Right forelimb (tissue), 1 donor: ENCODE measurements at places on chromosomes 7 and 10.
A peak's percentile ranks its signal among the peaks of the same experiment; 100 is the strongest.

- DNase-seq = no peak
Measured at GRCh38 chr10:28382525-28383269, 79.8 kb upstream of the MPP7 start.

- DNase-seq = no peak
Measured at GRCh38 chr7:158264881-158265742, 322.5 kb downstream of the PTPRN2 start.

GRCh38 chr7:110105307-110105706, 985.6 kb upstream of the LRRN3 start:
- DNase-seq = no peak

GRCh38 chr7:90574146-90574819, 21.8 kb upstream of the CDK14 start:
- DNase-seq = no peak

DNA sequence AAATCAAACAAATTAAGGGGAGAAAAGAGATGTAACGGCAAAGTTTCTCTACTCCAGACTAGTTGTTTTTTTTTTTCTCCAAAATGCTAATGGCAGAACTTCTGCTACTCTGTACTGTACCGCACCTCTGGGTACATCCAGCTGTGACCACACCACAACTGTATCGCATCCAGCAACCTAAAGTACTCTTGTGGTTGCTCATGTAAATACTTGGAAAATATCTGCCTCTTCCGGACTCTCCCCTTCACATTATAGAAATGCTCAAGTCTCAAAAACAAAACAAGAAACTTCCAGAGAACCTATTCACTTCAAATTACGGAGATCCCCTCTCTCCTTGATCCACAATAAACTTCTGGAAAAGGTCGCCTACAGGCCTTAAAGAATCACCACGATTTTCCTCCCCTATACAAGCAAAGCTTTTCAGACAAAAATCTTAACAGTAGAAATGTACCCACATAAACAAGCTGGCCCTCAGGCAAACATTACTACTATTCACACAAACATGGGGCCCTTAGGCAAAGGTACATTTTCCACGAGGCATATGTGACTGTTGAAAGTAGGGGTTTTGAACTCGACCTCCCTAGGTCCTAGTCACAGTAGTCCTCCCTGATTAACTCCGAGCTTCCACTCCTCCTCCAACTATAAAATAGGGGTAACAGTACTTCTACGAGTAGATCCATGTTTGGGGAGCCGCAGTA, 222.9 kb upstream of the MKLN1 start:
- DNase-seq = no peak

DNA sequence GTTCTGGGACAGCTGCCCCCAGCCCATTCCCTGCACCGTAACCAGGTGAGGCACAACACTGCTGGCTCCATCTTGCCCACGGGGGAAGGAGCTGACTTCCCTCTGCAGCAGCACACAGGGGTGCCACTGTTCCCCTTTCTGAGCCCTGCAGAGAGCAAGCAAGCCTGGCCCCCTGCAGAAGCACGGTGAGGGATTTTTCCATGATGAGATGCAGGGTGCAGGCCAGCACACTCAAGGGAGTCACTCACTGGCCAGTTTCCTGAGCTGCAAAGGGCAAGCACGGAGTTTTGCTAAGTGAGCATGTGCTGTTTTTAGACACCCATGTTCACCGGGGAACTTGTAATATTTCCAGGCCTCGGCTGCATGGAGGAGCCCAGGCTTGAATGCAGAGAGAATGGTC, 176.6 kb downstream of the PIP4K2A start:
- no peak for DNase-seq

GRCh38 chr10:78408671-78409472, 375.2 kb downstream of the RPS24 start:
- DNase-seq = peak; percentile 56

DNA sequence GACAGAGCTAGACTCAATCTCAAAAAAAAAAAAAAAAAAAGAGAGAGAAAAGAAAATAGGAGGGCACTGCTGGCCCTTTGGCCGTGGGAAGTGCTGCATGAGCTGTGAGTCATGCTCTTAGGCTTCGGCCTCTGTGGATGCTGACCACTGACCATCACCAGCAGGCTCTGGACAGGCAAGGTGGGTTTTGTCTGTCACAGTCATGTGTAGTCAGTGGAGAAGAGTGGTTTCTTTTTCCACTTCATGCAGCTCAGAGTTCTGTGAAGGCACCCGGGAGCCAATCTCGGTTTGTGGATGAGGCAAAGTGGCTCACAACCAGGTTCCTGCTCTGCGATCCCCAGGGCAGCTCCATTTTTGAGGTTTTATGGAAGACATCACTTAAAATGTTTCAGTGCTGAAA, 58.1 kb downstream of the PRTFDC1 start:
- no peak for DNase-seq

- no peak for DNase-seq
Measured at GRCh38 chr7:30965883-30966282, 2.1 kb downstream of the GHRHR start.

DNA sequence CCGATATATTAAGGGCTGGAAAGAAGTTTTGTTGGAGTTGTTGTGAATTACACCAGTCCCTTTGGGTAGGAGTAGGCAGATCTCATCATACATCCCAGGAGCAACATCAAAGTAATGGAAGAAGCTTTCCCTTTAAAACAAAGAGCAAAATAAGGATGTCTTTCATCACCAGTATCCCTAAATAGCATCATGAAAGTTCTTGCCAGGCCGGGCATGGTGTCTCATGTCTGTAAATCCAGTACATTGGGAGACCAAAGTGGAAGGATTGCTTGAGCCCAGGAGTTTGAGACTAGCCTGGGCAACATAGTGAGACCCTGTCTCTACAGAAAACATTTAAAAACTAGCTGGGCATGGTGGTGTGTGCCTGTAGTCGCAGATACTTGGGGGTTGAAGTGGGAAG, 38.7 kb downstream of the LRRC20 start:
- no peak for DNase-seq

DNA sequence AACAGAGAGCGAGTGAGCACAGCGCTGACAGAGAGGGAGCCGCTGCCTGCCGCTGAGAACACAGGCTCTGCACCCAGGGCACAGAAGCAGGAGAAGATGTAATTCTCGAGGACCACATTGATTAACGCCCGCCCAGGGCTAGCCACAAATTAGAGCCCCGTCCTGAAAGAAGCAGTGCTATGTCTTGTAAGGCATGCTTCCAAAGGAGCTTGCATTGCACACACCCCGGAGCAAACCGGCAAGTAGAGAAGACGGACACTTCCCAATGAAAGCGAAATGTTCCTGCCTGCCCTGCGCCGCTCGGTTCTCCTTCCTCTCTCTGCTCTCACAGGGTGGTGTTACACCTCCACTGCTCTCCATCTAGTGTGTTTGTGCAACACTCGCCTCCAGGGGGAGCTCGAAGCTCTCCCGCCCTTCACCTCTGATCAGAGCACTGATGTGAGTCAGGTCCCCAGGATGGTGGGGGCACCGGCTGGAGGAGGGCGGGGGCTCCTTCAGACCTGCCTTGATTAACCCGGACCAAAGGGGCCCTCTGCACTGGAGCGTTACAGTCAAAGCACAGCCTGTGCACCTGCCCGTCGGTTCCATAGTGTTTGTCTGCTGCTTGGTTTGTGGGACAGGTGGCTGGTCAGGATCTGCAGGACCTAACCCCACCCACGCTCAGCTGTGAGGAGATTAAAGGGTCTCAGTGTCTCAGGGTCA, 316.5 kb downstream of the ADARB2 start:
- DNase-seq = peak; percentile 73

- DNase-seq = no peak
Measured at GRCh38 chr10:74794531-74794930, 31.9 kb upstream of the KAT6B start.

- no peak for DNase-seq
Measured at GRCh38 chr7:12809476-12809875, 122.0 kb downstream of the ARL4A start.

GRCh38 chr10:49325131-49325915, 26.4 kb downstream of the C10orf71 start:
- DNase-seq = no peak

GRCh38 chr10:118266098-118266748, 75.9 kb downstream of the FAM204A start:
- no peak for DNase-seq

- DNase-seq = peak; percentile 38
Measured at GRCh38 chr10:79057481-79058275, 11.1 kb upstream of the ZMIZ1 start.

GRCh38 chr10:30062582-30062981, 3.2 kb upstream of the JCAD start:
- no peak for DNase-seq

DNA sequence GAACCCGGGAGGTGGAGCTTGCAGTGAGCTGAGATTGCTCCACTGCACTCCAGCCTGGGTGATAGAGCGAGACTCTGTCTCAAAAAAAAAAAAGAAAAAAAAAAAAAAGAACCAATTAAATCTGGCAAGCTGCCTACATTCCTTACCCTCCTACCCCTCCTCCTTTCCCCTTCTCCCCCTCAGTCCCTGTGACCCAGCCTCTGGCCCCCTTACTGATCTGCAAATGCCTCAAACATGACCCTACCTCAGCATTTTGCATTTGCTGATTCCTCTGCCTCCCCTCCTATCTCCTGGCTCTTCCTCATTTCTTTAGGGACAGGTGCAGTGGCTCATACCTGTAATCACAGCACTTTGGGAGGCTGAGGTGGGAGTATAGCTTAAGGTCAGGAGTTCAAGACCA, 19.3 kb downstream of the CDHR3 start:
- DNase-seq = no peak

DNA sequence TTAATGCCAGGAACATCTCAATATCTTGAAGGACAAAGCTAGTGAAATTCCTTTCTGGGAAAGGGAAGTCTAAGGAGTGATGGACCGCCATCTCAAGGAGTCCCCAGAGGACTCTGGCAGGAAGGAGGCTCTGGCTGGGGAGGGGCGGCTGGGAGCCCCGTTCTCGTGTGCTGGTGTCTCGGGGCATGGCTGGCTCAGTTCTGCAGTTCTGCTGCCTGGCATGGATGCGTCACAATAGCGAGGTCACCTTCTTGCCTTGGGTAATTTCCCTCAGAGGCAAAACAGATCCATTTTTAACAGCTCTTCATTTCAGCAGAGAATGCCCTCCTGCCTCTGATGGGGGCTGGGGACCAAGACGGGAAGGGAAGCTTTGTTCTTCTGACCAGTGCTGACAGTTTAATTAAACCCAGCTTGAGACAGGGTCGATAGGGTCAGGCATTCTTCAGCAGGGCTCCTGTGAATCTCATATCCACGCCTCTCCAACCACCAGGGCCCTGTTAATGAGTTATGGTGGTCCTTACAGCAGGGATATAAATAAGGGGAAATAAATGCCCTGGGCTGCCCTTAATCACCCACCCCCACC, 35.7 kb downstream of the SLIT1 start:
- DNase-seq = no peak

DNA sequence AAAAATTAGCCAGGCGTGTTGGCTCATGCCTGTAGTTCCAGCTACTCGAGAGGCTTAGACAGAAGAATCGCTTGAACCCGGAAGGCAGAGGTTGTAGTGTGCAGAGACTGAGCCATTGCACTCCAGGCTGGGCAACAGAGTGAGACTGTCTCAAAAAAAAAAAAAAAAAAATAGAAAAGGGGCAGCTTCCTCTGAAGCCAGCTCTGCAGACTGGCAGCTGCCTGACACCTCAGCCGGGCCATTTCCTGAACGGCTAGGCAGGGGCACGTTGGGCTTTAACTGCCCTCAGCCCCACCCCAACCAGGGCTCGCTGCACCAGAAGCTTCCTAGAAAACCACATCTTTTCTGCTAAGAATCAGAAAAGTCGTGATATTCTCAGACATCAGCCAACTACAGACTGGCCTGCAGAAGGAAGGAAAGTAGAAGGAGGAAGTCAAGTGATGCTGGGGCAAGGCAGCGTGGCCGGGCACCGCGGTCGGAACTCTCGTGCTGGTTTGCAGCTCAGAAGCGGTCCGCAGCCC, 38.0 kb downstream of the PRKAG2 start:
- no peak for DNase-seq

GRCh38 chr7:40133561-40134427, 628 bp downstream of the MPLKIP start:
- DNase-seq = no peak

- DNase-seq = no peak
Measured at GRCh38 chr7:34879871-34880270, 157.4 kb downstream of the DPY19L1 start.

DNA sequence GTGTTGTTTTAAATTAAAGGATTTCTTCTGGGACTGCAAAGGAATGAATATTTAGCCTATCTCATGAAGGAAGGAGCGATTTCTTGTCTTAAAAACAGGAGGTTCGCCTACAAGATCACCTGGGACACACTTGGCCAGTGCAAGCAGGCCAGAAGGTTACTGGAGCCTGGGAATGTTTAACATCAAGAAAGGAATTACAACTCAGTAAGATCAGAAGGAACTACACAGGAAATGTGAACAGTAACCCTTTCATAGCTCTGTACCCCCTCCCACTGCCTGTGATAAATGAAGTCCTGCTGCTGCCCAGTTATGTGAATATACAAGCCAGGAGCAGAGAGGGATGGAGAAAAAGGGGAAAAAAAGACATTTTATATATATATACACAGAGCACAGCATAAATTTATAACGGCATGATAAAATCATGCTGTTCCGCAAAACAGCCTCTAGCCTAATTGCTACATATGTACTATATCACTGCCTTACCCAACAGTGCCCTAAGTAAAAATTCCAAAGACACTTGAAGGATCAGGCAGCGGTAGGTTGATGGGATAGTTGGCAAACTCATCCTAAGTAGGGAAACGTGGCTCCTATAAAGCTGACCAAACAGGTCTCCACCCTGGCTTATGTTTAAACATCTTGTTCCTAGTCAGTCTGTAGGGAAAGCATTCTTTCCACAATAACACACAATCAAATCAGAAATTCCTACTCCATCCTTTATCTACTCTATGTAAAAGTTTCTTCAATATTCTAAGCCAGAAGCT, 63.8 kb downstream of the ZNF438 start:
- no peak for DNase-seq

- peak; percentile 19 for DNase-seq
Measured at GRCh38 chr10:11344550-11344949, 266.9 kb downstream of the USP6NL start.

GRCh38 chr7:155303039-155303593, 5.4 kb downstream of the INSIG1 start:
- DNase-seq = no peak

DNA sequence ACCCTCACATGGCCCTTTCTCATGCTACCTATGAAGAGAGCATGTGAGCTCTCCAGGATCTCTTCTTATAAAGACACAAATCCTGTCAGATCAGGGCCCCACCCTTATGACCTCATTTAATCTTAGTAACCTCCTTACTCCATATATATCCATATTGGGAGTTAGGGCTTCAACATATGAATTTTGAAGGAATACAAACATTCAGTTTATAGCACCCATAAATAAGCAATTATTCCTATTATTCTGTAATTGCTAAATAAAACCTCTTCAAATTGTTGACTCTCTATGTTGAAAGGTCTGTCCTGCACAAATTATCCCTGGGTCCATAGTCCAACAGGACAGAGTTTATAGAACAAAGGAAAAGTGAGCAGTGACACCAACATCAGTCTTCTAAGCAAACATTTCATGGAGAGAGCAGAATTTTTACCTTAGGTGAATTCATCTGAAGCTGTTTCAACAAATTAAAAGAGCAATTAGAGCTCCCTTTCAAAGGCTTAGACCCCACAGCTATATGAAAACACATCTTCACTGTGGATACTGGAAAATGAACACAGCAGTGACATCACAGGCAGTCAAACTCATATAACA, 12.2 kb downstream of the DOCK4 start:
- DNase-seq = no peak
